Central memory CD8-positive, alpha-beta T cell (primary cell): ENCODE measurements at places on chromosomes 2 and 18.

DNA sequence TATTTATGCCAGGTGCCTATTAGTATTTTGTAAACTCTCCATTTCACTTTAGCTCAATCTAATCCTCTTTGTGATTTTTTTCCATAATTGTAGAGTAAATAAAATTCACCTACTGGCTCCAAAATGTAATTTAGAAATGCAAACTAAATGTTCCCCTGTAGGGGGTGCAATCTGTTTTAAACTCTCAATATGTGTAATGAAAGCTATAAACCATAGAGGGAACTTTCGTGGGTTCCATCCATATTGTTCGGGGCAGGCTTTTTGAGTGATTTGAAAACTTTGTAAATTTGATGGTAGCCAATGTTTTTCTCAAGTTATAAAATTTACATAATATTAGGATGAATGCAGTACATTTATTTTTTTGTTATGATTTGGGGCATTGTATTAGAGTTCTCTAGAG lies 49.4 kb downstream of the TSPYL6 start:
- DNase-seq: no peak

- no peak for DNase-seq
Observed at GRCh38 chr2:14140009-14140550, 492.4 kb upstream of the LRATD1 start.

- DNase-seq: no peak
Observed at GRCh38 chr18:9494778-9495331, 19.5 kb downstream of the RALBP1 start.

DNA sequence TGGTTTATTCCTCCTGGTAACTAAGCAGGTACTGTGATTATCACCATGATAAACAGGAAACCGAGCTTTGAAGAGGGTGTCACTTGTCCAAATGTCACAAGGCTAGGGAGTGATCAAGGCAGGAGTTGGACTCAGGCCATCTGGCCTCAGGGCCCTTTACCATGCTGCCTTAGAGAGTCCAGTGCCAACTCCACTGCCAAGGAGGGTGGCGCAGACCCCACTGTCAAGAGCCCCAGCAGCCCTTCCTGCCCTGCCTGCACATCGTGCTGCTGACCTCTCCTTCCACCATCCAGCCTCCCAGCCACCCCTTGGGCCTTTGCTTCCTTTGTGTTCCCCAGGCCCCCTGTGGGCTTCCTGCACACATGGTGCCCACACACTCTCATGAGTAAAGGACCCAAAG lies 48.3 kb downstream of the TNS1 start:
- no peak for DNase-seq

GRCh38 chr2:42934580-42935186 lies 142.3 kb upstream of the HAAO start:
- no peak for DNase-seq
